ENCODE measurements at places on chromosomes 1 and 21.

- no peak for DNase-seq
Measured at GRCh38 chr1:35564884-35565741, 7.5 kb downstream of the NCDN start.

DNA sequence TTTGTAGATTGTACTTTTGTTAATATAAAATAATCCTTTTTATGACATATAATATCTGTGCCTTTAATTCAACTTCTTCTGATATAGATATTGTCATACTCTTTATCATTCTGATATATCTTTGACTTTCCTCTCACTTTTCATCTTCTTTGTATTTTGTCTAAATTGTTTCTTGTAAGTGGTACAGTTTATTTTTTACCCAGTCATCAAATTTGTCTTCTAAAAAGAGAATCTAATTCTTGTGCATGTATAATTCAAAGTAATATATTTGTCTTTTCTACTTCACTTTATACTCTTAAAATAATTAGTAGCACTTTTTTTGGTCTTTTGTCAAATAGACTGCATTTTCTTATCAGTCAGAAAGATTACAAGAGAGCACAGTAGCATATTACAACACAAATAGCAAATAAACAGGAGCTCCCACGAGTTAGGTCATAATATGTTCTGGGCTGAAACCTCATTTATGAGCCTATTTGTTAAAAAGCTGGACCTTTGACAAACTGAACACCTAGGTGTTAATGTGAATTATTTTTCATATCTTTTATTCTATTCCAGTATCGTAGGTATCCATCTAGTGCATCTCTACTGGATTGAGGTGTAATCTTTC, 379.7 kb upstream of the B3GALT2 start:
- no peak for DNase-seq

- no peak for DNase-seq
Measured at GRCh38 chr1:220927442-220927841, 48.2 kb downstream of the HLX start.

DNA sequence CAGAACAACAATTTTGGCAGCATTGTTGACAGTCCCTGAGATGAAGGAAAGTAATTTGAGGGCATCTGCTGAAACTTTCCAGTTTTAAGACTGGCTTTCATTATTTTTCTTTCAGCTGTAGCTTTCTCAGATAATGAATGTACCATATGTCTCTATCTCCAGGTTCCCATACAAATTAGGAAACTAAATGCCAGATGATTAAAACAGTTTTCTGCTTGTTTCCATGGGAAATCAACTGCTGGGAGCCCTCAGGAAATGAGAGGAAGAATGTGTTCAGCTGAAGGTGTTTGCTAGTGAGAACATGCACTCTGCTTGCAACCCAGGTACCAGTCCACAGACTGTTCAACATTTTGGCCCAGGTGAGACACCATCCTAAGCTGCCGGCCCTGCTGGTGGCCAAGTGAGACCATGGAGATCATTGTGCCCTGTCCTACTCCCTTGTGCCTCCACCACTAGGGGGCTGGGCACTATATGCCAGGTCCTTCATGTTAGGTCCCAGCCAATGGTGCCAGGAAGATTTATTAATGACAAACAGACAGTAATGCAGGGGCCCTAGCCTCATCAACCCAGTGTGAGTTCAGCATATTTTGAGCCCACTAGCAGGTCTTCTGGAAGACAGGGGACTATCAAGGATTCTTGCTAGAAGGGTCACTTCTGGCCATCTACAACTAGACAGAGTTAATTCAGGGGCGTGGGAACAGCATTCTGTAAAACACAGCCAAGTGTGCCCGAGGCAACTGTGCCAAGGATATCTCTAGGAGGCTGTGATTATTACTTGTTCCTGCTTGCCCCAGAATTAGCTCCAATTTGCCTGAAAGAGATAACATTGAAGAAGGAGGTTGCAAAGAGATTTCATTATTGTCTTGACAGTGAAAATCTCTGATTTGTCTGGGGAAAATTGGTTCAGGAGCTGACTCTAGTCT, 17.0 kb upstream of the LRRC8C start:
- no peak for DNase-seq
